T-helper 2 cell treated with Interferon-gamma antibody and Interleukin-4, amounts not matched to agents 5 μg/mL and 100 μg/mL, for 36 hours (primary cell): ENCODE measurements at places on chromosomes 4 and X.

DNA sequence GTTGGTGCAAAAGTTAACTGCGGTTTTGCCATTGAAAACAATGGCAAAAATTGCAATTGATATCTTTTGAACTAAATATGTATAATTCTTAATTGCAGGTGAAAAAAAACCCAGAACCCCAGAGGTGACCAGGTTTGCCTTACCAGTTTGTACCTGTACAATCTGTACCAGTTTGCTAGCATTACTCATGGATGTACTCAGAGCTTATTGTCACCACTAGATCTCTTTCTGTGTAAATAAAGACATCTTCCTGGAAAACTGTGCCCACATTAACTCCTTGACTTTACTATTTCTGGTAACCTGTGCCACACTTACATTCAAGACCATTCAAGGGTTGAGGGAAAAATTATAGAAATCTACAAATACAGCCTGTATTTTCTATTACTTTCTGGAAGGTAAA lies 139.7 kb downstream of the ELOVL6 start:
- DNase-seq, result no peak
- no peaks in the 10 kb centered on the region for H3K27me3 ChIP-seq
- peak overlapping the region; percentile 80 for H3K4me3 ChIP-seq
- H3K4me1 ChIP-seq, result peaks cover 56% of the 10 kb centered on the region

- H3K4me1 ChIP-seq, result no peaks in the 10 kb centered on the region
- no peaks in the 10 kb centered on the region for H3K27me3 ChIP-seq
- H3K4me3 ChIP-seq, result no peak overlapping the region
- H3K27ac ChIP-seq, result no peak overlapping the region
- no peak for DNase-seq
These were observed 217.0 kb downstream of the RAB28 start for GRCh38 chr4:13267091-13267490.

DNA sequence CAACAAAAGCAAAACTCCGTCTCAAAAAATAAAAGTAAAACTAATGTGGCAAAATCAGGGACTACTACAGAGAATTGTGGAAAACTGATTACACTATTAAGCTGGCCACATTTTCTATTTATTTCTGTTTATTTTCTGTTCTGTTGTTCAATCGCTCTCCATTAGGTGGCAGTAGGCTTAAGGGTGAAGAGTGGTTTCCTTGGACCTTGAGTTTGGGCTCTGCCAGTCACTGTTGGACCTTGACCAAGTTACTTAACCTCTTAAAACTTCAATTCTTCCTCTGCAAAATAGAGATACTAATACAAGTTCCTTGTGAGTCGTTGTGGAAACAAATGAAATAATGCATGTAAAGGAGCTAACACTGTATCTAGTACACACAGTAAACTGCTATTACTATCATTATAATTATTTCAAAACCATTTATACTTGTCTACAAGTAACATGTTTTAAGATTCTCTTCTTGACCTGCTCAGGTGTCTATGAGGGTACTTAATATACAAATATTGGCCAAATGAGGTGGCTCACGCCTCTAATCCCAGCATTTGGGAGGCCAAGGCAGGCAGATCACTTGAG lies 15.2 kb downstream of the HSD17B11 start:
- DNase-seq, result no peak
- H3K4me1 ChIP-seq, result peaks cover 1% of the 10 kb centered on the region
- H3K36me3 ChIP-seq, result peaks cover 21% of the 10 kb centered on the region
- H3K27me3 ChIP-seq, result no peaks in the 10 kb centered on the region

- H3K27me3 ChIP-seq, result peaks cover 20% of the 10 kb centered on the region
- no peak overlapping the region for H3K27ac ChIP-seq
These were observed 100.1 kb downstream of the EIF4E start for GRCh38 chr4:98828801-98829200.

GRCh38 chr4:35695421-35695820 lies 548.9 kb downstream of the ARAP2 start:
- H3K36me3 ChIP-seq, result no peaks in the 10 kb centered on the region
- H3K4me1 ChIP-seq, result no peaks in the 10 kb centered on the region
- H3K27ac ChIP-seq, result no peak overlapping the region
- no peak for DNase-seq

DNA sequence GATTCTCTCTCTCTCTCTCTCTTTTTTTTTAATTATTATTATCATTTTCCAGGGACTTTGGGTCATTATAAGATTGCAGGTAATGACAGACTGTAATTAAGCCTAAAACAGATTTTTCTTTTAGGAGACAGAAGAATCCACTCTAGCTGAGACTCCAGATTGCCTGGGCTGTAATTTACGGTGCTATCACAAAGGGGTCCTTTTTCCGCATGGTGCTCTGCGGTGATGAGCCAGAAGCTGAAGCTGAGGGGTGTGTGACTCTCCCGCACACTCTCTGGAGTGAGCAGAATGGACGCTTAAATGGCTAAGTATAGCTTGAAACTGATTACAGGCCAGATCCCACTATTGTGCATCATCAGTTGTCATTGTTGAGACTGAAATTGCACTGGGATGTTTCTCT lies 50.0 kb downstream of the LGI2 start:
- no peak overlapping the region for H3K4me3 ChIP-seq
- peaks cover 8% of the 10 kb centered on the region for H3K4me1 ChIP-seq
- DNase-seq, result no peak
- peaks cover 12% of the 10 kb centered on the region for H3K27me3 ChIP-seq
- no peak overlapping the region for H3K27ac ChIP-seq
- no peaks in the 10 kb centered on the region for H3K36me3 ChIP-seq

DNA sequence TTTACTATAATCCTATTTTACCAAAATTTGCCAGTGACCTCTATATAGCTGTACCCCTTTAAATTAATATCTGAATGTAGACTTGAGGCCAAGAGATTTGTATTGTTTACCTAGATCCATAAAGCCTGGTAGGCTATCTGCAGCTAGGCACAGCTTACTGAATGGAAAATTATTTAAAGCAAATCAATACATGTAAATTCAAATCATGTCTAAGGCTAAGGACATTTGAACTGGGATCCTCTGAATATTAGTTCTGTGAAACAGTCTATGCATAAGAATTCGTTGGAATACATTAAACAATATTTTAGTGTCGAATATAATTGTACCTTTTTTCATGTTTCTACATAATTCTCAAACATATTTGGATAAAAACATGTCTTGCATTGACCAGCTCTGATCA lies 1.6 kb downstream of the UGT2A3 start:
- no peaks in the 10 kb centered on the region for H3K27me3 ChIP-seq
- DNase-seq, result no peak
- no peaks in the 10 kb centered on the region for H3K36me3 ChIP-seq
- H3K27ac ChIP-seq, result no peak overlapping the region
- no peak overlapping the region for H3K4me3 ChIP-seq
- no peaks in the 10 kb centered on the region for H3K4me1 ChIP-seq
